ENCODE measurements at places on chromosomes 1 and 21.
A peak's percentile ranks its signal among the peaks of the same experiment; 100 is the strongest.

- DNase-seq = no peak
Observed at GRCh38 chr1:92817986-92818764, 13.7 kb upstream of the RPL5 start.

GRCh38 chr1:1237874-1238701, 6.1 kb downstream of the B3GALT6 start:
- no peak for DNase-seq

- DNase-seq = no peak
Observed at GRCh38 chr21:32112195-32112594, 166.7 kb downstream of the MIS18A start.

- DNase-seq = no peak
Observed at GRCh38 chr1:33284049-33284448, 27.8 kb downstream of the ZNF362 start.

GRCh38 chr1:241957692-241958494, at the start of gene BECN2:
BECN2 (plus strand) TSS chr1:241957767; CDS start chr1:241957767, 0 bp downstream.
- peak; percentile 40 for DNase-seq

GRCh38 chr1:171794085-171794484, 12.6 kb downstream of the METTL13 start:
- DNase-seq = no peak

DNA sequence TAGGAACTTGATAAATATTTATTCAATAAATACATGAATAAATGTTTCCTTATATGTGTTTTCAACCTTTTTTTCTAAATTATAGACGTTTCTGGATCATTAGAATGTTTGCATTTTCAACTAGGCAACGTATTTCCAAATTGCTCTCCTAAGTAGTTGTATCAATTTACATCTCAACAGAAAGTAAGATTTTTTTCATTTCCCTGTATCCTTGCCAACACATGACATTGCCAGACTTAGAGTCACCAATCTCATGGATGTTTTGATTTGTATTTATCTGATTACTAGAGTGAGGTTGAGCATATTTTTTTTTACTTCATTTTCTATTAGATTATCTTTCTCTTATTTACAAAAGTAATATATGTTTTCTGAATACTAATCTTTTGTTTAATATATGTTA, 22.2 kb upstream of the SMG7 start:
- DNase-seq = no peak

- DNase-seq = no peak
Observed at GRCh38 chr1:66397192-66397591, 136.8 kb upstream of the SGIP1 start.

DNA sequence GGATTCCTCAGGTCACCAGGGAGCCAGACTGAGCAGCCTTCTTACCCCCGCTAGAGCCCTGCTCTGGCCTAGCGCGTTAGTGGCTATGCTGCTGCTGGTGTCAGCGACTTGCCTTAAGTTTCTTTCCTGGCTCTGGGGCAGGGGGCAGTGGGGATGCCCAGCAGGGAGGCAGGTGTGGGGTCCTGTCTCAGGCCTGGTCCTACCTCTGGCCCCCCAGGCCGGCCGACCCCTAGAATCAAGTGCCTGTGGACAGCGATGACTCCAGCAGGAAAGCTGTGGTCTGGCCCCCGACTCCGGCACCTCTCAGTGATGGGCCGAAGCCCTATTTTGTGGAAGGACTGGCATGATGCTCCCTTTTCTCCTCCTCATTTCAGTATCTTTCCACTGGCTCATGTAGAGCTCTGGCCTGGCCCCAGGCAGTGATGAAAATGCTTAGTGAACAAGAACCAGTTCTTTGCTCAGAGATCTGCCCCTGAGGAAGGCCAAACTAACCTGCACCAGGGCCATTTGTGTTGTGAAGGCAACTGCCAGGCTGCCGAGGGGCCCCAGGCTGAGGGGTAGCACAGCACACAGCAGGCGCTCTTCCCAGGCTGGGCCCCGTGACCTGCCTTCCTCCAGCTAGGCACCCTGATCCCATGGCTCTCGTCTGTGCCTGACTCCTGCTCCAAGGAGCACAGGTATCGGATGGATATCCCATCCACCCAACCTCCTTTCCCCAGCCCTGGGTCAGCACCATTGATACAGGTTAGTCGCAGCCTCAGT, 23.7 kb downstream of the MRPL37 start:
- DNase-seq = no peak

Measured in RWPE2 (cell line).